Caki2 (cell line): ENCODE measurements at places on chromosomes 13 and 19.

DNA sequence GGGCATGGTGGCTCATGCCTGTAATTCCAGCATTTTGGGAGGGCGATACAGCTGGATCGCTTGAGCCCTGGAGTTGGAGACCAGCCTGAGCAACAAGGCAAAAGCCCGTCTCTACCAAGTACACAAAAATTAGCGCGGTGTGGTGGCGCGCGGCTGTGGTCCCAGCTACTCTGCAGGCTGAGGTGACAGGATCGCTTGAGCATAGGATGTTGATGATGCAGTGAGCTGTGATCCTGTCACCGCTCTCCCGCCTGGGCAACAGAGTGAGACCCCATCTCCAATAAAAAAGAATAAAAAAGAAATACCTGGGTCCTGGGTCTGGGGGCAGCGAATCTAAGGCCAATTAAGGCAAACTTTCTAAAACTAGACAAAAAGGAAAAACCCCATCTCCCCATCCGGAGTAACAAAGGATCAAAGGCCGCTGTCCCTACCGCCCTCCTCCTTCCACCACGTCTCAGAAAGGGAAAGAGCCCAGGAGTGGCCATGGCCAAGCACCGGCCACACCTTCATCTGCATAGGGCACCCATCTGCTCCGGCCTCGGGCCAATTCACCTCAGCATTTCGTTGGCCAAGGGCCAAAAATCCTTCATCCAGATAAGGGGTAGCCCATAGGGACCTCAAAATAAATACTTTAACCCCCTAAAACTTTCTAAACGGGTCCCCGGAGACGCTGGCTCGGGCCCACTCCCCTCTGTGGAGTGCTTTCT, 851 bp downstream of the ZNF320 start:
- DNase-seq, result peak; percentile 67

- DNase-seq, result no peak
These were observed 212.5 kb downstream of the DLEU7 start for GRCh38 chr13:50631041-50631440.

DNA sequence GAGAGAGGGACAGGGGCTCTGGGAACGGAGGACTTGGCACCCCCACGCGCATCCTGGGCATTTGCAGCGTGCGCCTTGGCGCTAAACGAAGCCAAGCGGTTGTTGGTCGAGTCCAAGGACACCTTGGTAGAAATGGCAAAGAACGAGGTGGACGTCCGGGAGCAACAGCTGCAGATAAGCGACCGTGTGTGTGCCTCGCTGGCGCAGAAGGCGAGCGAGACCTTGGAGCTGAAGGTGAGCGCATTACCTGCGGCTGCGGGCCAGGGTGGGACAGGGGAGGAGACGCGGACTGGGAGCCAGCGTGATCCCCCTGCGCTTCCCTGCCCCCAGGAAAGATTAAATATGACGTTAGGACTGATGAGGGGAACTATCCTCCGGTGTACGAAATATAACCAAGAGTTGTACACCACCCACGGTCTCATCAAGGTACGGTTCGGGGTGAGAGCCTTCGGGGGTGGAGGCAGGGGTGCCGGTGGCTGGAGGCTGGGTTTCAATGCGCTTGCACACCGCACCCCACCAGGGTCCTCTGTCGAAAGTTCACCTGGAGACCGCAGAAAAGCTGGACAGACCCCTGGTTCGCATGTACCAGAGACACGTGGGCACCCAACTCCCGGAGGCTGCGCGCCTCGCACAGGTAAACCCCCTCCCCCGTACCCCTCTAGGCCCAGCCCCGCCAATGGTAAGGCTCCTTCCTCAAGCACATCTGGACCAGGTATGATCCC, 27.8 kb upstream of the CASP14 start:
- no peak for DNase-seq

DNA sequence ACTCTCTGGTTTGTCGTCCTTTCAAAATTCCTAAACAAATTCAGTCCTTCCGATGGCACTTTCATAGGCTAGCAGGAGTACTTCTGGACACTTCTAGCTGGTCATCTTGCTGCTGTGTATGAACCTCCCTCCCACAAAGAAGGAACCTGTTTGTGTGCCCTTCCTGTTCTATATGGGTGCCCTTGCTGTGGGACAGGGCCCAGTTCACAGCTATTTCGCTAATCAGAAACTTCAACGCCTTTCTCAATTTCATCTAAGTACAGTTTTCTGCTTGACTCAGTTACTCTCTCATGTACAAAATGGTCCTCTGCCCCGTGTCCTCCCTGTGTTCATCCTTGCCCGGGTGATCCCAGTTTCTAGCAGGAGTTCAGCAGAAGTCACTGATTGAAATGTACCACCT, 96.1 kb downstream of the STARD13 start:
- DNase-seq, result no peak

DNA sequence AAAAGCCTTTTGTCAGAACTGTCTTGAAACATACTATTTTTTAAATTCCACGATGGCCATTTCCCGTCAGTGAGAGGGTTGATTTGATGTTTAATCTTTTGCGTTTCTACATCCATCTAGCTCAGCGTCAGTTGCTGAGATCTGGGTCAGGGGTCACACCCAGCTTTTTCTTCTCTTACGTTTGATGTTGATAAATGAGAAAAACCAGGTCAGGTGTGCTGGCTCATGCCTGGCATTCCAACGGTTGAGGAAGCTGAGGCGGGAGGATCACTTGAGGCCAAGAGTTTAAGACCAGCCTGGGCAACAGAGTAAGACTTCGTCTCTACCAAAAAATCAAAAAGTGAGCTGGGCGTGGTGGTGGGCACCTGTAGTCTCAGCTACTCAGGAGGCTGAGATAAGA, 168.9 kb downstream of the PTPRS start:
- DNase-seq, result peak; percentile 89

- DNase-seq, result peak; percentile 84
These were observed at the start of gene ZNF350 for GRCh38 chr19:51986309-51987291. TSS of gene ZNF350 (minus strand) at chr19:51986840. CDS start at chr19:51974360, 12,480 bp downstream.

- DNase-seq, result no peak
These were observed 18.5 kb upstream of the STARD13 start for GRCh38 chr13:33303855-33304597.

- no peak for DNase-seq
These were observed 271.4 kb downstream of the NALCN start for GRCh38 chr13:101144808-101145419.

GRCh38 chr19:34485831-34486230, 4.3 kb downstream of the WTIP start:
- DNase-seq, result no peak

DNA sequence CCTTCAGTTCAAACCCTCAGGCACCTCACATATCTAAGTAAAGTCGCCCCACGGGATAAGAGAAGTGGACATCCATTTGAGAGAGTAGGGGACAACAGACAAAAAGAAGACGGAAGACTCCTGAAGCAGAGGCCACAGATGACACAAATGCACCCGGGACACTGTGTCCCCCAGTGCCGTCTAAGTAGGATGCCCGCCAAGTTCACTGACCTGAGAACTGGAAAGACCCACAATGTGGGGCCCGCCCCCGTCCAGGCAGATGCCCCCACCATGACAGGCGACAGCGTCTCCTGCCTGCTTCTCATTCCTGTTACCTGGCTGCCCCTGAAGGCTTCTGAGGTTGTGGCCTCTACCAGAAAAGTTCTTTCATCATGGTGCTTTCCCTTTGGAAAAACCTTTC, 16.9 kb downstream of the ANKRD27 start:
- no peak for DNase-seq

GRCh38 chr13:39985071-39985470, 329.6 kb downstream of the COG6 start:
- no peak for DNase-seq

DNA sequence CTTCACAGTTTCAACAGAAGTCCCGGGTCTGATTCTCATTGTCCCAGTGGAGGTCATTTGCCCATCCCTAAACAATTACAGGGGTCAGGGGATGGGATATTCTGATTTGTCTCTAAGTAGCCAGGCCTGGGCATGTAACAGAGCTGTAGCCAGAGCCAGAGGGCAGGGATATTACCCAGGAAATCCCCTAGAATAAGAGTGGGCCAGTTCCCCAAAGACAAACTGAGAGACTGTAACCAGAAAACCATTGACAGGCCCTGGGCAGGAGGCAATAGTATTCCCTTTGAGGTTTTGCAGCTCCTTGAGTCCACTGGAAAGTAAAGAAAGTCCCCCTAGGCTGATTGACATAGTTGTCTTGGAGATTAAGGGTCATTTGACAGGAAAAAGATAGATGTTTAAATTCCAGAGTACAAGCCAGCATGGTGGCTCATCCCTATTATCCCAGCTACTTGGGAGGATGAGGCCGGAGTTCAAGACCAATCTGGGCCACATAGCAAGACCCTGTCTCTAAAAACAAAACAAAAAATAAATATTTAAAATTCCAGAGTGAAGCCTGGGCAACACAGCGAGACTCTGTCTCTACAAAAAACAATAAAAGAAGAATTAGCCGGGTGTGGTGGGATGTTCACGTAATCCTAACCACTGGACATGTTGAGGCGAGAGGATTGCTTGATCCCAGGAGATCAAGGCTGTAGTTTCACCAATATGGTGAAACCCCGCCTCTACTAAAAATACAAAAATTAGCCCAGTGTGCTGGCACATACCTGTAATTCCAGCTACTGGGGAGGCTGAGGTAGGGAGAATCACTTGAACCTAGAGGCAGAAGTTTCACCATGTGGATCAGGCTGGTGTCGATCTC, 1.9 kb upstream of the SDHAF1 start:
- DNase-seq, result peak; percentile 16

DNA sequence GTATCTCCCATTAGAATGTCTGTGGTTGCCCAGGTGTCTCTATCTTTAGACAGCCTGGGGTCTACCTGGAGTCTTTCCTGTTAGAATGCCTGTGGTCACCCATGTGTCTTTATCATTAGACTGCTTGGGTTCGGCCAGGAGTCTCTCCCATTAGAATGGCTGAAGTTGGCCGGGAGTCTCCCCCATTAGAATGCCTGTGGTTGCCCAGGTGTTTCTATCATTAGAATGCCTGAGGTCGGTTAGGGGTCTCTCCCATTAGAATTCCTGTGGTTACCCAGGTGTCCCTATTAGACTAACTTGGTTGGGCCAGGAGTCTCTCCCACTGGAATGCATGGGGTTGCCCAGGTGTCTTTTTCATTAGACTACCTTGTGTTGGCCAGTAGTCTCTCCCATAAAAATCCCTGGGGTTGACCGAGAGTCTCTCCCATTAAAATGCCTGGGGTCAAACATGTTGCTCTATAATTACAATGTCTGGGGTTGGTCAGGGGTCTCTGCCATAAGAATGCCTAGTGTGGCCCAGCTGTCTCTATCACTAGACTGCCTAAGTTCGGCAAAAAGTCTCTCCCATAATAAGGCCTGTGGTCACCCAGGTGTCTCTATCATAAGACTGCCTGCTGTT, 1448.7 kb downstream of the UQCRFS1 start:
- no peak for DNase-seq

- DNase-seq, result no peak
These were observed 15.5 kb downstream of the SETDB2 start for GRCh38 chr13:49459580-49459979.

GRCh38 chr13:31038834-31039552, 106.5 kb downstream of the TEX26 start:
- DNase-seq, result no peak

- no peak for DNase-seq
These were observed 12.9 kb upstream of the F2RL3 start for GRCh38 chr19:16875584-16876555.

- DNase-seq, result no peak
These were observed 2.0 kb downstream of the LRCH1 start for GRCh38 chr13:46554951-46555350.

GRCh38 chr13:36362251-36362650, 16.1 kb upstream of the SPART start:
- DNase-seq, result no peak
